HCT116 (cell line): ENCODE measurements at places on chromosomes 16 and 17. TPM values are rescaled to one million over a fixed set of nuclear protein-coding genes. Genes with fewer than 3 reads are reported as not detected.

DNA sequence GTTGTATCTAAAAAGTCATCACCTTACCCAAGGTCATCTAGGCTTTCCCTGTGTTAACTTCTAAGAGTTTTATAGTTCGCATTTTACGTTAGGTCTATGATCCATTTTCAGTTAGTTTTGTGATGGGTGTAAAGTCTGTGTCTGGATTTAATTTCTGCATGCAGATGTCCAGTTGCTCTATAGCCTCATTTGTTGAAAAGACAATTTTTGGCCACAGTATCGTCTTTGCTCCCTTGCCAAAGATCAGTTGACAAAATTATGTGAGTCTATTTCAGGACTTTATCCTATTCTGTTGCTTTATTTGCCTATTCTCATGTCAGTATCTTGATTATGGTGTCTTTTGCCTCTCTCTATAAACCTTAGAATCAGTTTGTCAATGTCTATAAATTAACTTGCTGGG, 85.1 kb downstream of the METRNL start:
- H3K27me3 ChIP-seq = peaks cover 21% of the 10 kb centered on the region; the same call in 1 of the 2 replicates
- H3K4me3 ChIP-seq = no peak overlapping the region
- H3K36me3 ChIP-seq = no peaks in the 10 kb centered on the region
- H3K4me1 ChIP-seq = no peaks in the 10 kb centered on the region
- no peak for DNase-seq

- H3K27ac ChIP-seq = no peak overlapping the region; the same call in 1 of the 2 replicates
- no peak for DNase-seq
- H3K4me1 ChIP-seq = peaks cover 34% of the 10 kb centered on the region
- H3K36me3 ChIP-seq = no peaks in the 10 kb centered on the region
Observed at GRCh38 chr17:41498276-41498675, 7.1 kb downstream of the KRT13 start.

DNA sequence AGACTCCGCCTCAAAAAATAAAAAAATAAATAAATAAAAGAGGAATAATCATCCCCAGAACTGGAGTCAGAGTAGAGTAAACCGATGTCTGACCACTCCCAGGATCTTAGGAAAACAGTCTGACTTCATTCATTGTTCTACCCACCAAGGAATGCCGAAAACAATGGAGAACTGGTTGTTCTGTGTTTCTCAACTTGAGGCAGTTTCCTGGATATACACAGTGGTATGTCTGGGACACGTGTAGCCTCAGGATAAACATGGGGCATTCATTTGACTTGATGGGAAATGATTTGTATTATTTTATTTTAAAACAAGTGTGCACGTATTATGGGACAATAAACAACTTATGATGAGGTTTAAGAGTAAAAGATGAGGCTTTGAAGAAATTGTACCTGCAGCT, 32.8 kb upstream of the PAFAH1B1 start:
- no peak overlapping the region for H3K27ac ChIP-seq
- peaks cover 10% of the 10 kb centered on the region for H3K4me1 ChIP-seq
- no peak for DNase-seq
- no peaks in the 10 kb centered on the region for H3K36me3 ChIP-seq
- H3K27me3 ChIP-seq = no peaks in the 10 kb centered on the region

- no peaks in the 10 kb centered on the region for H3K36me3 ChIP-seq
- no peak overlapping the region for H3K4me3 ChIP-seq
- H3K27me3 ChIP-seq = 0 out of 2 replicates have a peak, but pooled peaks cover 2% of the 10 kb centered on the region
- peaks cover 2% of the 10 kb centered on the region; the same call in 1 of the 2 replicates for H3K4me1 ChIP-seq
- H3K27ac ChIP-seq = peak overlapping the region; percentile 34
- peak; percentile 86 for DNase-seq
Observed at GRCh38 chr16:27867122-27868110, 196.1 kb downstream of the GSG1L start.

DNA sequence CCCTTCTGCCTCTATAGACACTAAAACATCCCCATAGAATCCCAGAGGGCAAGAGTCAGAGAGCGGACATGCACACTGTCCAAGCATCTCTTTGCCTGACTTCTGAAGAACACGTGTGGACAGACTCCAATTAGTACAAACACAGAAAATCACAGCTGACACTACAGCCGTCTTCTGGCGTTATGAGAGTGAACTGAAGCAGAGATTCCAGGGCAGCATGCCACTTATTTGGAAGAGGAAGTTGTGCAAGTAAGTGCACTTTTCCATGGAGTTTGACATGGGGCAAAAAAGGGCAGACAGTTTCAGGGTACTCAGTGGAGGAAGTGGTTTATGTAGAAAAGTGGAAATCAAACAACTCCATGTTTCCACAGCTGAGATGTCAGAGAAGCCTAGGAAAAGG, 16.8 kb upstream of the ZNF287 start:
- H3K4me3 ChIP-seq = no peak overlapping the region
- no peak overlapping the region for H3K27ac ChIP-seq
- no peak for DNase-seq

The NPIPA2 gene
- total RNA-seq = 3.1 TPM

DNA sequence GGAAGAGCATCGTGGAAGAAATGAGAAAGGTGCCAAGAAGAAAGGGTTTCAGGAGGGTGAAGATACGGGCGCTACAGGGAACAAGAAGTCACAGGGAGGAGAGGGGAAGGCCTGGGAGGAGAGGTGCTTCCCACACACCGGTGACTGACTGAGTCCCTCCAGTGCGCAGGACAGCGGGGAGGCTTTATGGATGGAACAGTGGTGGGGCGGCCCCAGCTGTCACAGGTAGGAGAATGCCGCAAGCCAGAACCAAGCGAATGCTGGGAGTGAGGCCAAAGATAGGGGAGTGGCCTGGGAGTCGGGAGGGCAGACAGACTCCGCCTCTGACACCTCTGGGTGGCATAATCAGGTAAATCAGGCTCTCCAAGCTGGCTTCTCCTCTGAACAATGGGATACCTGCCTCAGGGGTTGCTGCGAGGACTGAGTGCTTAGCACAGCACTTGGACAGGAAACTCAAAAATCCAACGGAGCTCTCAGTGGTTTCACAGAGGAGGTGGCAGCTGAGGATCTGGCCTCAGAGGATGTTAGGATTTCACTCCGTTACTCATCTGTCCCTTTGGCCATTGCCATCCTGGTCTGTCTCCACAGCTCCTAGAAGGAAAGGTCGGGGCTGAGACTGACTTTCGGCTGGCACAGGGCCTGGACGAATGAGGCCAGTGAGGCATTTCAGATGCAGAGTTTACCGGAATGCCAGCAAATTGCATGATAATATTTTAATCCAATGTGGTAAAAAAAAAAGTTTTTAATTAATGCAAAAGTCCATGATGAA, 717 bp upstream of the CNP start:
- peak; percentile 82 for DNase-seq
- H3K4me3 ChIP-seq = peak overlapping the region; percentile 77
- peaks cover 7% of the 10 kb centered on the region for H3K4me1 ChIP-seq
- H3K27me3 ChIP-seq = no peaks in the 10 kb centered on the region

The ZFP3 gene
- total RNA-seq = 0.05 TPM

DNA sequence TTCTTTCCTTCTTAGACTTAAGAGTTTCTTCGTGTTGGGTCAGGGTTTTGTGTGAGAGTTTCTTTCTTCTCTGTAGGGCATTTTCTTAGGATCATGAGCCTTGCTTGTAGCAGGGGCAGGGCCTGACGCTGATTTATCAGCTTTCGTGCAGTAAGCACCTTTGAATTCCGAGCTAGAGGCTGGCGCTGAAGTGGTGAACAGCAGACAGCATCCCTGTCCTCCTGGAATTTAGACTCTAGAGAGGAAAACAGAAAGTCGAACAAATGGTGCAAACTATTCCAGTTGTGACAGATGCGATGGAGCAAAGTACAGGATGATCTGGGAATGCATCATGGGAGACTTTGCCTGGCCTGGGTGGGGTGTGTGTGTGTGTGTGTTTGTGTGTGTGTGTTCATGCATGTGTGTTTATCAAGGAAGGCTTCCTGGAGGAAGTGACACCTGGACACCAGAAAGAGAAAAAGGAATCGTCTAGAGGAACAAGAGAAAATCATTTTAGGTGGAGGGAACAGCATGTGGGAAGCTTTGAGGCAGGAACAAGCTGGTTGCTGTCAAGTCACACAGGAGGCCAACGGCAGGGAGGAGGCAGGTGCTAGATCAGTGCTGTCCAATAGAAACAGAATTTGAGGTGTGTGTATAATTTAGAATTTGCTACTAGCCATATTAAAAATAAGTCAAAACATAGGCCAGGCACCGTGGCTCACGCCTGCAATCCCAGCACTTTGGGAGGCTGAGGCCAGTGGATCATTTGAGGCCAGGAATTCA, 60.2 kb downstream of the WWP2 start:
- no peak overlapping the region for H3K27ac ChIP-seq
- no peak for DNase-seq

- no peak overlapping the region for H3K4me3 ChIP-seq
- H3K27me3 ChIP-seq = no peaks in the 10 kb centered on the region
- H3K36me3 ChIP-seq = peaks cover 14% of the 10 kb centered on the region; the same call in 1 of the 2 replicates
Observed at GRCh38 chr16:10969615-10970014, 25.3 kb downstream of the CLEC16A start.

GRCh38 chr17:13160296-13160695, 142.5 kb upstream of the ELAC2 start:
- H3K27me3 ChIP-seq = 0 out of 2 replicates have a peak, but pooled peaks cover 5% of the 10 kb centered on the region
- no peak for DNase-seq
- H3K27ac ChIP-seq = no peak overlapping the region
- H3K4me3 ChIP-seq = no peak overlapping the region
- no peaks in the 10 kb centered on the region for H3K4me1 ChIP-seq

GRCh38 chr16:69564845-69565670, 708 bp upstream of the NFAT5 start:
- H3K27me3 ChIP-seq = no peaks in the 10 kb centered on the region
- H3K4me1 ChIP-seq = peaks cover 42% of the 10 kb centered on the region
- no peak for DNase-seq
- H3K4me3 ChIP-seq = peak overlapping the region; percentile 91
- H3K27ac ChIP-seq = peak overlapping the region; percentile 99

- DNase-seq = no peak
- H3K4me1 ChIP-seq = peaks cover 16% of the 10 kb centered on the region; the same call in 1 of the 2 replicates
- H3K4me3 ChIP-seq = no peak overlapping the region
- H3K27ac ChIP-seq = no peak overlapping the region
Observed at GRCh38 chr17:62109924-62110323, 44.8 kb upstream of the MED13 start.

GRCh38 chr17:4839965-4840892, 7.1 kb downstream of the MINK1 start:
- H3K4me1 ChIP-seq = peaks cover 15% of the 10 kb centered on the region
- H3K27ac ChIP-seq = no peak overlapping the region
- no peak overlapping the region for H3K4me3 ChIP-seq
- DNase-seq = no peak
- no peaks in the 10 kb centered on the region for H3K27me3 ChIP-seq
- peaks cover 21% of the 10 kb centered on the region; the same call in 1 of the 2 replicates for H3K36me3 ChIP-seq

DNA sequence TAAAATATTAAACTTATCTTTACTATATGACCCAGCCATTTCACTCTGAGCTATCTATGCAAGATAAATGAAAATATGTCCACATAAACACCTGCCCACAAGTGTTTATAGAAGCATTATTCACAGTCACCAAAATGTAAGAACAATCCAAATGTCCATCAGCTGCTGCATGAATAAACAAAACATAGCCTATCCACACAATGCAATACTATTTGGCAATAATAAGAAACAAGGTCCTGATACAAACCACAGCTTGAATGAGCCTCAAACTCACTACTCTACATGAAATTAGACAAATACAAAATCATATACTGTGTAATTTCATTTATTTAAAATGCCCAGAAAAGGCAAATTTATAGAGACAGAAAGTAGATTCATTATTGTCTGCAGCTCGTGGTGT, 355.1 kb downstream of the CDH8 start:
- no peaks in the 10 kb centered on the region for H3K36me3 ChIP-seq
- H3K4me3 ChIP-seq = no peak overlapping the region
- H3K4me1 ChIP-seq = no peaks in the 10 kb centered on the region
- H3K27me3 ChIP-seq = no peaks in the 10 kb centered on the region

The KLHL10 gene
- not detected for total RNA-seq

DNA sequence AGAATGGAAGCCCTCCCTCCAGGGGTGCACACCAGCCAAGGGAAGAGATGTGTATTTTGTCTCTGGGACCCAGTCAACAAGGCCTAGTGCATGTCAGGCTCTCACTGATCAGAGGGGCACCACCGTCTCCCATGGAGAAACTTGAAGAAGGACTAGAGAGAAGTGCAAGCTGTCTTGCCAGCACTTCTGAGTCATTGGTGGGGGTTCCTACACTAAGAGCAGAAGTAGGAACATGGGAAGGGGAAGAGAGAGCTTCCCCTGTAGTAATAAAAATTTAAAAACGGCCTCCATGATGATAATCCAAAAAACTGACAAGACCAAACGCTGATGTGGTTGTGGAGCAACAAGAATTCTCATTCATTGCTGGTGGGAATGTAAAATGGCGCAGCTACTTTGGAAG, 46.3 kb downstream of the DYNLRB2 start:
- DNase-seq = no peak
- no peak overlapping the region for H3K27ac ChIP-seq
- H3K36me3 ChIP-seq = no peaks in the 10 kb centered on the region
- H3K4me3 ChIP-seq = no peak overlapping the region
- no peaks in the 10 kb centered on the region for H3K4me1 ChIP-seq

DNA sequence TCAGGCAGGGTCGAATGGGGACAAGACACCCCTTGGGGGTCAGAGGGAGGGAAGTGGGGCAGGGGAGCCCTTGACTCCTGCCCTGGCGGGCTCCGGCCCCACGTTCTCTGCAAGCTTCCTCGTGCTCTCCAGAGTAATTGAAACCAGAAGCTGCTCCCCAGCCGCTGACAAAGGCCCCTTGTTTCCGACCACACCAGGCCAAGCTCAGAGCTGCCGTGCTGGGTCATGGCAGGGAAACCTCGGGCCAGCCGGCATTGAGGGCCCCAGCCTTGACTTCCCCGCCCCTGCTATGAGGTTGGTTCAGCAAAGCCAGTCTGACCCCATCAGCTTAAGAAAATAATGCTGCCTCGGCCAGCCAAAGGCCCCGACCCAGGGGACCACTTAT, 43.3 kb downstream of the TIMM22 start:
- H3K27me3 ChIP-seq = no peaks in the 10 kb centered on the region
- no peak for DNase-seq
- no peaks in the 10 kb centered on the region for H3K4me1 ChIP-seq
- H3K27ac ChIP-seq = no peak overlapping the region
- H3K4me3 ChIP-seq = no peak overlapping the region

DNA sequence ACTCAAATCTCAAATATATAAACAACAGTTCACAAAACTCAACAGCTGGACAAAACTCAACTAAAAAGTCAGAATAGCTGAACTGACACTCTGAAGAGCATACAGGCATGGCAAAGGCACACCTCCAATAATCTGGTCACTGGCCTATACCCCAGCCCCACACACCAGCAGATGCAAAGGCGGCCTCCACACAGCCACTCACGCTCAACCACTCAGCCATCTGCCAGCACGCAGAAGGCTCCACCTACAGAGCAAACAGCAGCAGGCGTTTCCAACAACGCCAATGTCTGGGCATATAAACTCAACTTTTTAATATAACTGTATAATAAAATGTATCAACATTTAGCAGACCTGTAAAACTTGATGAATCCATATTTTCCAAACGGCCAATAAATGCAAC, 17.2 kb downstream of the USP7 start:
- H3K4me3 ChIP-seq = no peak overlapping the region
- no peaks in the 10 kb centered on the region for H3K36me3 ChIP-seq
- H3K27ac ChIP-seq = no peak overlapping the region
- H3K27me3 ChIP-seq = no peaks in the 10 kb centered on the region

GRCh38 chr17:7147772-7148171, 31.4 kb downstream of the ASGR1 start:
- H3K27ac ChIP-seq = no peak overlapping the region
- H3K27me3 ChIP-seq = no peaks in the 10 kb centered on the region
- H3K4me3 ChIP-seq = no peak overlapping the region
- H3K4me1 ChIP-seq = no peaks in the 10 kb centered on the region

The PERCC1 gene
- not detected for total RNA-seq

The GJD3 gene
- total RNA-seq = not detected

The SLC5A2 gene
- 0.10 TPM for total RNA-seq

GRCh38 chr17:64378890-64379354, 11.7 kb downstream of the PECAM1 start:
- no peaks in the 10 kb centered on the region for H3K36me3 ChIP-seq
- H3K4me3 ChIP-seq = no peak overlapping the region
- no peak overlapping the region for H3K27ac ChIP-seq
- DNase-seq = no peak
- no peaks in the 10 kb centered on the region for H3K27me3 ChIP-seq
